GOT3 (cell line): ENCODE measurements at places on chromosomes 16 and 17.

GRCh38 chr17:16917671-16918394 lies 54.1 kb downstream of the TNFRSF13B start:
- no peak for DNase-seq

DNA sequence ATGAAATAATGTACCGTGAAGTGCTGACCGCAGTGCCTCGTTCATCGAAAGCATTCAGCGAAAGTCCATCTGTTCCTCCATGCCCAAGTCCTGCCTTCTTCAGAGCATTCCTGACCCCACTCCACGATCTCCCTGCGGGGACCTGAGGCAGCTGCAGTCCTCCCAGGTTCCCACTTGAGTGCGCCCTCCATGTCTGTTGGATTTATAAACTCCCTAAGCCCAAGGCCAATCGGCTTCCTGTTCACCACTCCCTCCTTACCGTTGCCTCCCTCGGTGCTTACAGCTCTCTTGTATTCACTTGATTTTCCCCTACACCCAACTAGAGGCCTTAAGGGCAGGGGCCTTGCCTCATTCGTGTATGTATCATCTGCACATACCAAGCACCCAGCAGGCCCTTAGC lies 2.8 kb downstream of the RAD51D start:
- no peak for DNase-seq

- no peak for DNase-seq
These were observed 48.4 kb upstream of the KDM8 start for GRCh38 chr16:27154705-27155521.

DNA sequence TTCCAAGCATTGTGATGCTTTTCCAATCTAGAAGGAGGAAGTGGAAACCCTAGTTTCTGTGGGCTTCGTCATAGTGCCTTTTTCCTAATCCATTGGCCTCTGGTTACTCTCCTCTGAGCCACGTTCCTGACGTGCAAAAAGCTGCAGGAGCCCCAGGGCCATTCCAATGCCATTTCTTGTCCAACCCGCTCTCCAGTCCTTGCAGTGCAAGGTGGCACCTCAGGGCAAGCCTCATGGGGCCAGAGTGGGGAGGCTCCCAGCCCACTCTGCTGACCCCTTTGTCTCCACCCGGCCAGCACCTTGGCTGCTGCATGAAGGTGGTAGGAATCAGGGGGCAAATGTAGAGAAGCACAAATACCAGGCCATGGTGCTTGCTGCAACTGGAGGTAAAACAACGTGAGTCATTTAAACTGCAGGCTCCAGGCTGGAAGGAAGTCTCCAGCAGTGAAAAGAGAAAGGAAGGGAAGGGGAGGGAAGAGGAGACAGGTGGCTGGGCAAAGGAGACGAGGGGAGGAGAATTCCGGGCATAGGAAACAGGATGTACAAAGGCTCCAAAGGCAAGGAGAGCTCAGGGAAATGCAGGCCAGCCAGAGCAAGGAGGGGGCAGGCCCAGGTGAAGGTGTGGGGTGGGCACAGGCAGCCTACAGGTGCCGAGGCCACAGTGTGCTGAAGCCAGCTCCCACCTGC lies 168.2 kb upstream of the TNRC6C start:
- DNase-seq, result no peak

- no peak for DNase-seq
These were observed 228.5 kb upstream of the PMFBP1 start for GRCh38 chr16:72400257-72401083.

GRCh38 chr16:17557480-17557879 lies 86.7 kb upstream of the XYLT1 start:
- DNase-seq, result no peak

- DNase-seq, result no peak
These were observed 27.1 kb upstream of the MGAT5B start for GRCh38 chr17:76840884-76841775.

DNA sequence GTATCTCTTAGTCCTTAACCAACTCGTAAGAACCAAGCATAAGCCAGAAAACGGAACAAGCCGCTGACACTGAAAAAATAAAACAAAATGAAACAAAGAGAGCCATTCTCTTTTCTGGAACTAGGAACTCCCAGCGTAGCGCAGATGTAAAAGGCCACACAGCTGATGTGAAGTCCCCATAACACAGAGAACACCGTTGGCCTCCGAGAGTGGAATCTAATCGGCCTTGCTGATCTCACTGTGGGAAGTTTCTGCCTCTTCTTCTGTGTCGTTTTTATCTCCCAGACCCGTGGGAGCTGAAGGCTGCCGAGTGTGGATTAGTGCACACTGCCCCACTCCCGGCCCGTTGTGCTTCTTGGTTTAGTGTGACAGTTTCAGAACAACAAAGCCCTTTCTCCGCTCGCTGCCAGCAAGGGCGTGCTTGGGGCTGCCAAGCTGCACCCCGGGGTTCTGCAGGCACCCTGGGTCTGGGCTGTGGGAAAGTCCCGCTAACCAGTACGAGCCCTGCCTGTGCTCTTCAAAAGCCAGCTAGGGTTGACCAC lies 21.7 kb downstream of the TTYH2 start:
- DNase-seq, result no peak

DNA sequence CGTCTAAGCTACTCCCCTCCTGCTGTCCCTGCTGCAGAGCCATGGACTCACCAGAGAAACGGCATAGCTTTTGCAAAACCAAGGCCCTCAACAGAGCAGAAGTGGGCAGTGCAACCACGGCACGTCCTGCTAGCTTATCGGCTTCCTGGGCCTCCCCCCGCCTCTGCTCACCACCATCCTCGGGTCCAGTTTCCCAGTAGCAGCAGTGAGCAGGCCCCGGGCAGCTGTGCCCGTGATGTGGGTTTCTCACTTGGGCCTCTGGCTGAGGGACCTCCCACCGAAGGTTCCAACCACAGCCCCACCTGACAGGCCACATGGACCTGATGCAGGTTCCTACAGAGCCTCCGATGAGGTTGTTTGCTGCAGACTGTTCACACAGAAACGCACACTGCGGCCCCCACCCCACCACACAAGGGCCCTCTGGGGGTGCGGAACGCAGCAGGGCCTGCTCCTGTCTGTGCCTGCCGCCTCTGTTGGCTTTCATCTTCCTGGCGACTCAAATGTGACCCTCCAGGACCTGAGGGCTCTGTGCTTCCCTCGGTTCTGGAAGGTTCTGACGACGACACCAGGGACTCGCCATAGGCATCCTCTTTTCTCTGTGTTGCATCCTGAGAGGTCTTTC lies 24.8 kb downstream of the PDIA2 start:
- DNase-seq, result no peak

GRCh38 chr17:14871921-14872320 lies 393.2 kb downstream of the PMP22 start:
- no peak for DNase-seq
